ENCODE measurements at places on chromosomes 12 and 14. TPM values are rescaled to one million over a fixed set of nuclear protein-coding genes. Genes with fewer than 3 reads are reported as not detected.

GRCh38 chr12:113007166-113007565 lies 28.8 kb downstream of the OAS2 start:
- no peak for DNase-seq

GRCh38 chr14:50831726-50832168 lies 785 bp upstream of the NIN start:
- no peak for DNase-seq

GRCh38 chr14:105045710-105046326 lies 19.4 kb downstream of the GPR132 start:
- peak; percentile 98 for DNase-seq

The KERA gene
- not detected for total RNA-seq

DNA sequence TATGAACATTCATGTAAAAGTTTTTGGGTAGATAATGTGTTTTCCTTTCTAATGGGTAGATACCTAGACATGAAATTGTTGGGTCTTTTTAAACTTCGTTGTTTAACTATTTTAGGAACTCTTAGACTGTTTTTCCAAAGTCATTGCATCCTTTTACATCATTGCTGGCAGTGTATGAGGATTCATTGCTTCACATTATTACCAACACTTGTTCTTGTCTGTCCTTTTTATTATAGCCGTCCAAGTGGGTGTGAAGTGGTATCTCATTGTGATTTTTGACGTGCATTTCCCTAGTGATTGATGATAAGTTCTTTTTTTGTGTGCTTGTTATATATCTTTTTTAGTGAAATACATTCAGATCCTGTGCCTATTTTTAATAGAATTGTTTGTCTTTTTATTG lies 39.4 kb downstream of the USP15 start:
- no peak for DNase-seq

- DNase-seq: no peak
These were observed 130.1 kb downstream of the KITLG start for GRCh38 chr12:88450136-88450535.

GRCh38 chr12:16136219-16136988 lies 141.1 kb downstream of the SLC15A5 start:
- DNase-seq: no peak

DNA sequence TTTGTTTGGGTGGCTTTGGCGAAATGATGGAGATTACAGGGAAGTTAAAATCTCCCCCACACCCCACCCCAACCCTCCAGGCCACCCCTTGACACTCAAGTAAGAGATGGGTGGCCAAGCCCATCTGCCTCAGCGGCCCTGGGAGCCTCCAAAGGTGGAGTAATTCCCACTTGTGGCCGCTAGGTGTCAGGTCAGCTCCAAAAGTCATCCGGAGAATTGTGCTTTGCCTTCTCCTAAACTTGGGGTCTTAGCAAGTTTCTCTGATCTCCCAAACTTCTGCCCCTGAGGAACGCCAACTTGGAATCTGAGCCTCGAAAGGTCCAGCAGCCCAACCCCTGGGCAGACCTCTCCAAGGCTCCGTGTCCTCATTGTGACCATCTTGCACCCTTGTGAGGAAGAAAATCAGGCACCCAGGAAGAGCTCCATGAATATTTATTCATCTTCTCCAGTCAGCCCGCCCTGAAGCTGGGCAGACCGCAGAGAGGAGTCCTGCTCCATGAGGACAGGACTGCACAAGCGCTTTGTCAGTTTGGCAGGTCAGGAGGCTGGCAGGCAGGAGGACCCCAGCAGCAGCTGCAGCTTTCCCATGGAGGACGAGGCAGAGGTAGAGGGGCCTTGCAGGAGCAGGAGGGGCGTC lies 46.7 kb downstream of the LRRC74A start:
- peak; percentile 68 for DNase-seq

DNA sequence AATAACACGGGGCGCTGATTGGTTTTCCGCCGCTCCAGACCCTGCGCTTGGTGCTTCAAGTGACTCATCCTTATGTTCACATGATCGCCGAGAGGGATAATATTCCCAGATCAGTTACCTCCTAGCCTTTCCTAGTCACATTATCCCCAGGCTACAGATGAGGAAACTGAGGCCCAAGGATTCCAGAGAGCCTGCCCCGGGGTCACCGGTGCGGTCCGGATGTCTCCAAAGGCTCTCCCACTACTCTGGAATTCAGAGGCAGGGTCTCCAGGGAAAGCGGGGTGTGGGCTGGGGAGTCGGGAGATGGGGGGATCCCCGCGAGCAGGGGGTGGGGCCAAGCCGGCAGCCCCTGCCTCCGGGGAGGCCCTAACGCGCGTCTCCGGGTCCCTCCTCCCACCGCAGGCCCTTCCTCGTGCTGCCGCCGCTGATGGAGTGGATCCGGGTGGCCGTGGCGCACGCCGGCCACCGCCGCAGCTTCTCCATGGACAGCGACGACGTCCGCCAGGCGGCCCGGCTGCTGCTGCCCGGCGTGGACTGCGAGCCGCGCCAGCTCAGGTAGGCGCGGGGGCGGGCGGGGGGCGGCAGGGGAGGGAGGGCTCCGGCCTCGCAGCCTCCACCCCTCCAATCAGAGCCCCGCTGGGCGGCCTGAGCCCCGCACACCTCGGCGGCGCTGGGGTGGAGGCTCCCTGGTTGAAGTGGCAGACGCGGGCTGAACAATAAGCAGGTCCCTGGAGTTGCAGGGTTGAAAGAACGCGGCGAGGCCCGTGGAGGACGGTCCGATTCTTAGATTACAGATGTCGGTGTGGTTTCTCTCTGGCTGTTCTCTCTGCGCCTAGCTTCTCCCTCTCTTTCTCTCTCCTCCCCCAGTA lies 104.6 kb upstream of the PWP1 start:
- DNase-seq: no peak

The INSM2 gene
- 0.09 TPM for total RNA-seq

DNA sequence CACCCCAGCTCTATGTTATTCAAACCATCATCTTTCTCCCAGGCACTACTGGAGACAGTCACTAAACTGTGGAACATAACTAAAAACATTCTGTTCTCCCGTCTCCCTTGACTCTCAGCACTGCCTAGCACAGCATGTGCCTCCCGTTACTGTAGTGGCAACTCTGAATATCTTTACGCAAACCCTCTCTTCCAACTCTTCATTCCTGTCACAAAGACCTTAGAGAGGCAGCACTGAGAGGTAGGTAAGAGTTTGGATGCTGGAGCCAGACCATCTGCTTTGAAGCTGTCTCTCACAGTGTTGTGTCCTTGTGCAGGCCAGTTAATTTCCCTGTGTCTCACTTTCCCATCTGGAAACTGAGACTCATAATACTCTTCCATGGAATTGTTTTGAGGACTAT lies 108.1 kb downstream of the DIP2B start:
- DNase-seq: no peak

- no peak for DNase-seq
These were observed 603.4 kb upstream of the FOXG1 start for GRCh38 chr14:28163233-28163632.

The ZFYVE21 gene
- total RNA-seq: 44.0 TPM

The CYP27B1 gene
- total RNA-seq: 3.2 TPM

GRCh38 chr14:65142914-65143625 lies 40.8 kb upstream of the MAX start:
- DNase-seq: no peak

The SERPINA5 gene
- total RNA-seq: 1.4 TPM

The TAS2R13 gene
- total RNA-seq: 1.0 TPM

DNA sequence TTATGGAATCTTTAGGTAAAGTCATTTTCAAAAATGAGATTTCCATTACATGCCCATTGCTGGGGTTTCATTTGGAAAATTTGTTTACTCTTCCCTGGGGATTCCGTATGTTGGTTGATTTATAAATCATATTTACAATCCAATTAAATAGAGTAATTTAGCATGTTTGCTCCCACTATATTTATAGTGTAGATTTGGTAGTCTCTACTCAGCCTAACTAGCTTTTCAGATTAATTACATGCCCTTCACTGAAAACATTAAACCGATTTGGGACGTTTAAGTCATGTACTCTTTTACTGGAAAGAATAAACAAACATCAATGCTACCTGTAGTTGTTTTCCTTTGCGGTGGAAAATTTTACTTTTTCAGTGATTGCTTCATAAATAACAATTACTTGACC lies 10.4 kb downstream of the PAX9 start:
- no peak for DNase-seq

DNA sequence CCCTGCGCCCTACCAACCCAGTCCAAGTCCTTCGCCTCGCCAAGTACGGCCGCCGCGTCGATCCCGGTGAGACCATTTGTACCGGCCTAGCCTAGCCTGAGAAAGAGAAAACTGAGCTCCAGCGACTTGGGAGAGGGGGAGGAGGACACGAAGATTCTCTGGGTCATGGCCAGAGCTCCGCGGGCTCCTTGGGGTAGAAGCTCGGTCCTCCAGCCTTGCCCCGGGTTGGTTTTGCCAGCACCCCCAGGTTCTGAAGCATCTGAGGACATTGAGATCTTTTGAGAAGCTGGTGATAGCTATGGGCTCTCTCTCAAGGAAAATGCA lies 7.3 kb downstream of the LHX5 start:
- no peak for DNase-seq

- no peak for DNase-seq
These were observed 1120.5 kb upstream of the FLRT2 start for GRCh38 chr14:84409435-84409834.

The ALKBH2 gene
- total RNA-seq: 36.2 TPM

The KRT75 gene
- not detected for total RNA-seq

DNA sequence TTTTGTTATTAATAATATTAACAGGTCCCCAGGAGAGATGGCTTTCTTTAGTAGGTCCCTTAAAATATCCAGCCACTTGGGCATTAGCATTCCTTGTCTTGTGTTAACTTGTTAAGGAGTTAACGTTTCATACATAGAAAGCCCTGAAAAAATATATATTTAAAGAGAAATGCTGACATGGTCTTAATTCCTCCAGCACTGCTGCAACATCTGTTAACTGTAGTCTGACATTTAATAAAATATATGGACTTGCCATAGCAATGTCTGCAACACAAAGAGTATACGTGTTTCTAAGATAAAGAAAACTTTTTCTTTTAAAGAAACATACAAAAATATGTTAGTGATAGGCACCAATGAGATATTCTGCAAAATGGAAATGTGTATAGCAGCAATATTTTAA lies 10.0 kb downstream of the SLC38A4 start:
- DNase-seq: no peak

The TAS2R19 gene
- total RNA-seq: 2.8 TPM

DNA sequence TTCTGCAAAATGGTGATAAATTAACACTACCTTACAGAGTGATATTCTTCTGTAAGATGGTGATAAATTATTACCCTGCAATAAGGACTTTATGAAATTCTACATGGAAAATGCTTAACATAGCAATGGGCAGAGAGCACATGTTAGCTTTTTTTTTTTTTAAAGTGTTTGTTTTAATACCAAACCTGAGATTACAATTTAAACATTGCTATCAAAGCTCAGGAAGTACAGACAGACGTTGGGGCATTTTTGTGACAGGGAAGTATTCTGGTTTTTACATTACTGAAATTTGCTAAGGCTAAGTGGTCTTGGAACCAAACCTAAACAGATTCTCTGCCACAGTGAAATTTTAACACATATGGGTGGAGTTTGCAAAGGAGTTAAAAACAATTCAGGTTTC lies 133.1 kb downstream of the FGD4 start:
- DNase-seq: no peak

GRCh38 chr14:92987148-92987570 lies 64.2 kb downstream of the CHGA start:
- DNase-seq: no peak

DNA sequence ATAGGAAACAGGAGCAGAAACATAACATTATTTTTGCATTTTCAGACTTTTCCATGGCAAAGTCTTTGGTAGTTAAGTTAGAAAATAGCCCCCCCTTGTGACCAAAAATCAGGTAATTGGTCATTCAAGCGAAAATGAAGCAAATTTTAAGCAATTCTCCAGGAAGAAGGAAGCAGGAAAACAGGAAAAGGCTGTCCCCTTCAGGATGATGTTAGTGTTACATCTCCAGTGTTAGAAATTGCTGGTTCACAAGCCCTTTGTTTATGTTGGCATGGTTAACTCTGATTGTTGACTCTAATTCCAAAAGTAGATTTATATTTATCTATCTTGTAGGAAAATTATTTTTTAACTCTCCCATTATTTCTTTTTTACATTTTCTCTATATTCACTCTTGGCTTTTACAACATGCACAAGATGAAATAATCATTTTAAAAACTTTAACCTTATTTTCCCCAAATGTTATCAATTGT lies 18.8 kb upstream of the GAS2L3 start:
- DNase-seq: peak; percentile 50

DNA sequence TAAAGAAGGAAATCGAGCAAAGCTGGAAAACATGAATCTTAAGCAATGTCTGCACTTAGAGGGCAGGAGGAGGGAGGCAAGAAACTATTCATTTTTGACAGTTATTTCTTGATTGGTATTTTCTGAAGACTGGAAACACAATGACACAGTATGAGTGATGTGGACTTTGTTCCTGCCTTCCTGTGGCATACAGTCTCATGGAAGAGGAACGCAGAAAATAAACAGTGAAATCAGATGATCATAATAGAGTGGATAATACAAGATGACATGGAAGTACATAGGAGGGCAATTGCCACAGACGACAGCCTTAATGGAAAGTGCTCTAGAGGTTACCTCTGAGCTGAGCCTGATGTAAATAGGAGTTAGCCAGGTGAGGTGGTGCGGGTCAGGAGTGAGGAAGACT lies 140.4 kb upstream of the MAX start:
- no peak for DNase-seq

- DNase-seq: no peak
These were observed 25.3 kb downstream of the MYBPC1 start for GRCh38 chr12:101619858-101620761.

- no peak for DNase-seq
These were observed 63.7 kb upstream of the IFNG-AS1 start for GRCh38 chr12:67925552-67925951.

GRCh38 chr12:111692575-111693210 lies 6.8 kb downstream of the ACAD10 start:
- no peak for DNase-seq

The PARPBP gene
- 31.9 TPM for total RNA-seq

DNA sequence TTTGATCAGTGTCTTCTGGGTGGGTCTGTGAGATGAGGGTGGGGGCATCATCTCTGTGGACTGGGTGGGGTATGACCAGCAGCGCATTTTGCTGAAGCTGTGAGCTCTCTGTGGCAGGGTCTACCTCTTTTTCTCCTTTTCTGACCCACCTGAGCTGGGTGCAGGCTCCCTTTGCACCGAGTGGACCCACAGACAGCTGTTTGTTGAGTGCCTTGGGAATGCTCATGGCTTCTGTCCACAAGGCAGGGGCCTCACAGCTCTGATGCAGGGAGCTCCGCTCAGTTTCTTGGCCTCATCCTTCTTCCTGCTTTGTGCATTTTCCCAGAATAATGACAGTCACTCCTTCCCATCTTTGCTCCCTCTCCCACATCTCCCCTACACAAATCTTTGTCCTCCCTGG lies 380.6 kb downstream of the DPF3 start:
- no peak for DNase-seq

DNA sequence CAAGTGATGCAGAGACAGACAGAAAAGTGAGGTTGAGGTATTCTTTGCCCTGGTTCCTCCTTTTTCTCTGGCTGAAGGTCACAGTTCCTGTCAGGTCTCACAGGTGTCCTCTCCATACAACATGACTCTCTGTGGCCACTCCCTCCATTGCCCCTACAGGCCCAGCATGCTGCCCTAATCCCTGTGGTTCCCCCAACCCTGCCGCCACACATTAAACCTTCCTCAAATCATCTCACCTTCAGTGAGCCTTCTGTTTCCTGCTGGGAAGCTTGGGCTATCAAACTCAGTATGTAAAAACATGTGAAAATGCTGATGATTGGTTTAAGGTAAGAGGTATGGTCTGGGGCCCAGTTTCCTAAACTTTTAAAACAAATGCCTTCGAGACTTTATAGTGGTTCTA lies 159.0 kb upstream of the E2F7 start:
- no peak for DNase-seq

Data from neural crest cell (in vitro differentiated cells).